ENCODE measurements at places on chromosomes 1 and 21.

DNA sequence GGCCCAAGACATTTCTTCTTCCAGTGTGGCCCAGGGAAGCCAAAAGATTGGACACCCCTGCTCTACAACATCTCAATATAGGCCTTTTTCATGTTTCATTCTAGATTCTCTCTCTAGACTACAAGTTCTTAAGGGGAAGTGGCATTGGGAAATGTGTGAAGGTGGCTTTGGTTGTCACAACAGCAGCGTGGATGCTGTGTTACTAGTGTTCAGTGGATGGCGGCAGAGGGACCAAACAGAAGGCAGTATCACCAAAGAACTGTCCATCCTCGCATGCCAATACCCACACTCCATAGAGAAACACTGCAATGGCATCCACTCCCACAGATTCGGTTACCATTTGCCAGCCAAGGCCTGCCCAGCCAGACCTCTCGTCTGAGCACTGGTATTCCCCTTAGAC lies 24.3 kb upstream of the IFNAR2 start:
- no peak for DNase-seq

DNA sequence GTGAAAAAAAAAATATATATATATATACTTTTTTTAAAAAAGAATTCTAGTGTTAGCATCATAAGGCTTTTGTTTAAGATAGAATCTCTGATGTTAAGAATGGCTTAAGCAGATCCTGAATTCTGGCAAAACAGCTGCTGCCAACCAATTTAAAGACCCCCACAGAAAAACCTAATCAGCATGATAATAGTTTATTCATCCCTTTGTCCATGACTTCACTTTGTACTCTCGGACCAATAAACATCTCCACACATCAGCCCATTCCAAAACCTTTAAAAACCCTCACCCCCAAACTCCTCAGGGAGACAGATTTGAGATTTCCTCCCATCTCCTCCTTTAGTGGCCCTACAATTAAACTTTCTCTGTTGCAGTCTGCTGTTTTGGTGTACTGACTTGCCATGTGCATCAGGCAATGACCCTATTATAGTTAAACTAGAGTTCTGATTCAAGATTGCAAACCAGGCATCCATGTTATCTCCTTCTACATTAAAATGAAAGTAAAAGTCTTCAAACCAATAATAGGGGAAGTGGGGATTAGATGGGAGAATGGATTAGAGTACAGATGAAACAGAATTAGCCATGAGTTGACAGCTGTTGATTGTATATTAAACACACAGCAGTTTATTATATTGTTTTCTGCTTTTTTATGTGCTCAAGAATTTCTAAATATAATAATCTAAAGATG lies 9.8 kb upstream of the PHTF1 start:
- DNase-seq: no peak

GRCh38 chr21:23887725-23888306 lies 1719.5 kb downstream of the MRPL39 start:
- peak; percentile 1 for DNase-seq

GRCh38 chr1:205590457-205590768 lies 41.4 kb downstream of the ELK4 start:
- no peak for DNase-seq

- DNase-seq: no peak
Measured at GRCh38 chr1:230366504-230366915, 59.6 kb downstream of the PGBD5 start.

GRCh38 chr1:64960731-64961130 lies 5.6 kb downstream of the JAK1 start:
- DNase-seq: no peak

GRCh38 chr21:41929248-41929647 lies 24.6 kb downstream of the C2CD2 start:
- DNase-seq: no peak

- DNase-seq: no peak
Measured at GRCh38 chr1:116514708-116515525, 55.9 kb downstream of the CD58 start.

DNA sequence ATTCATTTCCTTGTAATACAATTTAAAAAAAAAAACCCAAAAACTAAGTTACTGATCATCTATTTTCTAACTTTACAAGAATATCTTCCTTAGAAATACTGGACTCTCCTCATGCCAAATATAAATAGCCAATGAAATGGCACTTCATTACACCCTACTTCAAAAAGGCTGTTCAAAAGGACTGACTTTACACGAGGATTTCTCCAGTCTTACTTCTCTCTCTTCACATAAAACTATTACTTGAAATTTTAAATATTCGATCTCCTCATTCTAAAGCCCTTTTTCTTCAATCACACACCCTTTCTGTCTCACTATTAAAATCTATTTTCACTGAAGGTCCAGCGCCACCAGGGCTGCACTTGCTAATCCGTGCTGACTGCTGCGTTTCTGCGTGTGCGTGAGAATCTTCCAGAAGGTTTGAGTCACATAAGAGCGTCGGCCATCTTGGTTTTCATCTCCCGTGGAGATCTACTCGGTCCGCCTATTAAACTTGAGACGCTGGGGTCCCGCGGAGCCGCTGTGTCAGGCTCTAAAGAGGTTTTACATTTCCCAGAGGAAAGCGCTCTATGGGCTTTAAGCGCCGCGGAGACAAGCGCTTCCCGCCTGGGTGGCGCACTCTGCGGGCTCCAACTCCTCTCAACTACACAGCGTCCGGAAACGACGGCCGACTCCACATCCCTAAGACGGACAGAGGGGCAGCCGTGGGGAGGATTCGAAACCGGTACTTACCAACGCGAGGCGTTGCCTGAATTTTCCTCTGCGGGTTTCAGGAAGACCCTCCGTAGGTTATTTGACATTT lies 631 bp downstream of the LRIF1 start:
- DNase-seq: peak; percentile 29

DNA sequence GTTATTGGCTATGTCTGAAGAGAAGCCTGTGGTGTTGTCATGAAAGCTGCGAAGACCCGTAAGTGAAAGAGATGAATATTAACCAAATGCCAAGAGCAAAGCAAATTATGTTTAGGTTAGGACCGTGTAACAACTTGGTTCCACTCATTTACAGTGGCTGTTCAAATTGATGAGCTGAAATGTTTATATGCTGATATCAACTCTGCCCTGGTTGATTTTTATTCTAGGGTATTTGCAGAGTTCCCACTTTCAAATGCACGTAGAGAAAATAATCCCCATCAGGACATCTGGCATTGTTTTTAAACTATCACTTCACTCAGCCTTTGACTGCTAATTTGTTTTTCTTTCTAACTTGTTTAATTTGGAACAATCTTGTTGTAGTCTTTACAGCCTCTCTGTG lies 581.6 kb upstream of the ADAMTS5 start:
- DNase-seq: no peak

- no peak for DNase-seq
Measured at GRCh38 chr1:228112167-228112566, 3.1 kb upstream of the MRPL55 start.

DNA sequence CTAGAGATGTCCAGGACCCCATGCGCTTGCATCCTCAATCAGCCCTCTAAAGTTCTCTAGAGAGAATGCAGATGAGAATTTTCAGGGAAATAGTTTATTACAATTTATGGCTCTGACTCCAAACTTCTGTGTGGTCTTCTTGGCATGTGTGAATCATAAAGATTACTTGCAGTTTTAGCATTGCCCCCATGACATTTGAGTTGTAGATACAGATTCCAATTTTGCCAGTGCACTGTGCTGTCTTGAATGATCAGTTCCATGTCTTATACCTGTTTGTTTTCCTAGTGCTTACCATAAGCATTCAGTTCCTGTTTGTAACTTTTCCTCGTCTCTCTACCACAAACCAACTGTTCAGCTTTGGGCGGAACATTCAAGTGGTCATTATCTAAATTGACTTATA lies 4.8 kb downstream of the KRTAP21-3 start:
- DNase-seq: no peak

DNA sequence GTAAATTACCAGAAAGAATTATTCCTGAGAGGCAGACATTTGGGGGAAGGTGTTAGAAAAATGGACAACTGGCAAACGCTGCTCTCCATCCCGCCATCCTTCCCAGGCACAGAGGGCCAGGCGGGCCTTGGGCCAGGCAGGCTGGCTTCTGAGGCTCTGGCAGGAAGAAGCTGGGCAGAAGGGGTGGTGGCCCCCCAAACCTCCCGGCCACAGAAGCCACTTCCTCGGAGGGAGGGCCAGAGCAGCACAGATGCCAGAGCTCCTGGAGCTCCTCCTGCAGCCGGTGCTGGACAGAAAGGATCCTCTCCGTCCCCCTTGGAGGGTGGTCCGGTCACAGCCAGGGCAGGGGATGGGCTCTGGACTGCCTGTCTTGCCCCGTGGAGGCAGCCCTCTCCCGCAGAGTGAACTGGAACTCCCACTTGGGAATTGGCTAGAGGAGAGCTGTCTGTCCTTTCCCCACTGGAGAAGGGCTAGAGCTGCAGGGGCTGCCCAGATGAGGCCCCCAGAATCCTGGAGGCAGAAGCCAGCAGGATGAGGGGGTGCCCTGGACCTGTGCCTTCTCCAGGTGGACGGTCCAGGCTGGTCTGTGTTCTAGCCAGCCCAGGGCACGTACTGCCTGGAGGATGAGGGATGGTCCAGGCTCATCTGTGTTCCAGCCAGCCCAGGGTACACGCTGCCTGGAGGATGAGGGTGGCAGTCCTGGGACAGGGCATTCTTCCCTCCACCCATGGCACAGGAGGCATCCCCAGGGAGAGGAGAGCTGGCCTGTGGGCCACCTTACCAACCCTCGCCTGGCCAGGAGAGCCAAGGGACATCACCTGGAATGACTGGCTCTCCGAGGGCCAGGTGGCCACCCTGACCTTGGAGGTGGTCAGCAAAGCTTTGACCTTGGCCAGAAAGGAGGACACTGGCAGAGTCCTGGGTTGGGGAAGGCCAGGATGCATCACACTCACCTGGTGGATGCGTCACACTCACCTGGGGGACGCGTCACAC lies 47.4 kb upstream of the ACTRT2 start:
- DNase-seq: no peak

DNA sequence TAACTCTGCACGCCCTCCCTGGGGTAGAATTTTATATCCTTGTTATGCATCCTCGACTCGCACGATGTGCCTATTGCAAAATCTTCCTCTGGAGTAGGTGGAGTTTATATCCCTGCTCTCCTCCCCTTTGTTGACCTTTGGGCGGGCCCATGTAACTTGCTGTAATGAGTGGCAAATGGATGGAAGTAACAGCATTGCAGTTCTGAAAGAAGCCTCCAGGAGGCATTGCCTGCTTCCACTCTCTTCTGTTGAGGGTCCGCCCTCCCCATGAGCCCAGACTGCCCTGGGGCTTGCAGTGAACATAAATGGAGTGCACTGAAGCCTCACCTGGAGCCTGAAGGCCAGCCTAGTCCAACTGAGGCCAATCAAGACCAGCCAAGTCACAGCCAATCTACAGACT lies 62.2 kb upstream of the GRIK3 start:
- no peak for DNase-seq

- DNase-seq: no peak
Measured at GRCh38 chr1:178751046-178751445, 26.0 kb downstream of the RALGPS2 start.

DNA sequence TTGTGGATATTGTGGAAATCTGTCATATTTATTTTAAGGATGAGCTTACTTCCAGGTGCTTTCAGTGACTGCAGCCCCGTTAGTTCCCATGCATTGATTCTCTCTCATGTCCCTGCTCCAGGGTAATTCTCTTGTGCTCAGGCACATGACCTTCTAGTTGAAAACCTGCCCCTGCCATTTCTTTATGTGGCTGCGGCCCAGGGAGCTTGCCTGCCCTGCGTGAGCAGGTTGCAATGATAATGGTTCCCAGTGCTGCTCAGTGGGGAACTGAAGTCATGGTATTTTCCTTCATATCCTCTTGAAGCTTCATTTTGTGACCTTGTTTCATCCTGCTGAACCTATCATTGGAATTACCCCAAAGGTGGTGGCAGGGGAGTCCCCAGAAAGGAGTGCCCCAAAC lies 229.8 kb downstream of the DISC1 start:
- no peak for DNase-seq

- DNase-seq: no peak
Measured at GRCh38 chr1:201465698-201466290, 3.2 kb downstream of the PHLDA3 start.

DNA sequence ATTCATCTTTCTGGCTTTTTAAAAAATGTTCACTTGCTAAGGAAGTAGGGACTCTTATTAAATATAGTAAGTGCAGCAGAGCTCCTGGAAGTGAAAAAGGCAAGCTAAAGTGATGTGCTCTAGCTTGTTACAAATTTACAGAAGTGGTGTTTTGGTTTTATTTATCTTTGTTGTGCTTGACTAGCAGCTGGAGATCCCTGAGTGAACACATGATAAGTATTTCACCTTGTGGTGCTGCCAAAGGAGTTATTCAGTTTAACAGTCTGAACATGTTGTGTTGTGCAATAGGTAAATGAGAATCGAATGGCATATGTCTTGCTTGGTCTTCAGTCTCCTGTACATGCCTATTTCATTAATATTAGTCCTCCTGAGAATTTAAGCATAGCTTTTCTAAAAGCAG lies 315.7 kb downstream of the TPR start:
- DNase-seq: no peak

GRCh38 chr1:6461051-6461530 lies 4.9 kb downstream of the TNFRSF25 start:
- DNase-seq: no peak

- DNase-seq: no peak
Measured at GRCh38 chr1:17381161-17381560, 9.2 kb downstream of the PADI6 start.

DNA sequence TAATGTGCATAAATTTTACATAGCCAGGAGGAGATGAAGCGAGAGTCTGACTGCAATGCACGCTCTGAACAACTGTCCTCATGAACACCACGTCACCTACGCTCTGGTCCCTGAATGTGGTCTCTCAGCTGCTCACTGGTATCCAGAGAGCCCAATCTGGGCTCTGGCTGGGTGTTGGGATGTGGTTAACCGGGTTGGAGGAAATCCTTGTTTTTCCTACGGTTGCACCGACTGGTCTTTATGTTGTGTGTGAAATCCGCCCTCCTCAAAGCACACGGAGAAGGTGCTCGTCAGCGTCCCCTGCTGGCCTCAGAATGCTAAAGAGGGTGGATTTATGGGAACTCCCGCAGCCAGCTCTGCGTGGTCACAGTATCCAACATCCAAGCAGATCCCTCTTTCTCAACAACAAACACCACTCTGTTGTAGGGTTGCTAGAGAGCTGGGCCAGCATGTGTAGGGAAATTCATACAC lies 51.8 kb upstream of the FAM89A start:
- no peak for DNase-seq

DNA sequence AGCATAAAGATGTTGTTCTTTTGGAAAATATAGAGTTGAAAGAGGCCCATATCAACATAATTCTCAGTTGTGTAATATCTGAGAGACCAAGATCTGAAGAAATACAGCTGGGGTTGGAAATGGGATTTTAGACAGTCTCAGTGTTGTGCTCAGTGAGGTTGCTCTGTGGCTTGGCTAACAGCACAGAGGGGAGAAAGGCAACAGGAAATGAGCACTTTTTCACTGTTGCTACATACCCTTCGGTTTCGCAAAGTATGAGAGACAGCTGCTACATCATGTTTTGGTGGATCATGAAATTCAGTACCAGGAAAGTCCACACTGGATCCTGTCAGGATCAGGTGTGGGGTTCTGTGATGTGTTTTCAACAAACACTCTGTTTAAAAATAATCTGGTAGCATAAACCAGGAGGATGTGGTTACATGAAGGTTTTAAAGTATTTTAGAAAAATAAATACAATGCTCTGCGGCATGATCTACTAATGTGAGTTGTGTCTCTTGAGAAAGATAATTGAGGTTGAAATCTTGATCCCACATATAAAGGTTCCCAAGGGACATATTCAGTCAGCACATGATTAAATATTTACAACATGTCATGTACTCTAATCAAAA lies 7.0 kb upstream of the GPR88 start:
- no peak for DNase-seq

All from activated CD4-positive, alpha-beta T cell treated with anti-CD3 and anti-CD28 coated beads, Interleukin-2, amount 50 U/mL, for 24 hours (primary cell).